Activated naive CD4-positive, alpha-beta T cell treated with anti-CD3 and anti-CD28 coated beads, Interleukin-2, amount 10 ng/mL, durations not matched to agents 7 days and 5 days (primary cell): ENCODE measurements at places on chromosomes 4 and X.
A peak's percentile ranks its signal among the peaks of the same experiment; 100 is the strongest.

GRCh38 chrX:479273-479981, 92.7 kb upstream of the PPP2R3B start:
- peak; percentile 35 for DNase-seq

DNA sequence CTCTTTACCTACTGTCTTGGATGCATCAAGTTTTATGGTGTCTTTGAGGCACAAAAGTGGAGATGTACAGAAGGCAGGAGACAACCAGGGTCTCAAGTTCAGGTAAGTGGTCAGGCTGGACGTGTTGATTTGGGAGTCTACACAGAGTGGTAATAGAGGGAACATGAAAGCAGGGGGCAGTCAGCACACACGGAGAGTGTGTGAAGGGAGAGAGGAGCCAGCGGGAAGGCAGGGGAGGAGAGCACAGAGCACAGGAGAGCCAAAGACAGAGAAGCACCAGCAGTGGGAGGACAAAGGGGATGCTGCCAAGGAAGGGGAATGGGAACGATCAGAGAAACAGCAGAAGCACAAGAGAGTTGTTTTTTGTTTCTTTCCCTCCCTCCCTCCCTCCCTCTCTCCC, 32.9 kb downstream of the TMEM150C start:
- no peak for DNase-seq

DNA sequence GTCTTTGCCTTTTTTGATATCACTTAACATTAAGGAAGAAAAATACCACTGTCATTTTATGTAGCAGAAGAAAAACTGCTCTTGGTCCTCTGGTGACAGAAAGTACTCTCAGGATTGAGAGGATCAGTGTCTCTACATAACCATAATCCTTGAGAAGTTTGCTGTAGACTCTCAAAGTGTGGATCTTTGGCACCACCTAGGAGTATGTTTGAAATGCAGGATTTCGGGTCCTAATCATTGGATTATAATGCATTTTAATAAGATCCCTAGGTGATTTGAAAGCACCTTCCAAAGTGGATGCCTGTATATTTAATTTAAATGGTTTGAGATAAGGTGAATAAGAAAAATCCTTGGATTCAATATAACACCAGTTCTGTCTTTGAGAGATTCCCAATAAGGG, 23.2 kb downstream of the MOB1B start:
- no peak for DNase-seq

- DNase-seq, result no peak
Measured at GRCh38 chrX:131792789-131793462, 230.2 kb upstream of the STK26 start.

GRCh38 chr4:15479089-15479912, 9.6 kb downstream of the CC2D2A start:
- no peak for DNase-seq

GRCh38 chrX:120308959-120309872, 2.0 kb downstream of the TMEM255A start:
- DNase-seq, result peak; percentile 81

- no peak for DNase-seq
Measured at GRCh38 chr4:1939664-1940509, 68.7 kb downstream of the NSD2 start.

- DNase-seq, result no peak
Measured at GRCh38 chr4:146522869-146523205, 1.1 kb upstream of the SLC10A7 start.

- no peak for DNase-seq
Measured at GRCh38 chrX:1307626-1308340, 28.8 kb upstream of the IL3RA start.

DNA sequence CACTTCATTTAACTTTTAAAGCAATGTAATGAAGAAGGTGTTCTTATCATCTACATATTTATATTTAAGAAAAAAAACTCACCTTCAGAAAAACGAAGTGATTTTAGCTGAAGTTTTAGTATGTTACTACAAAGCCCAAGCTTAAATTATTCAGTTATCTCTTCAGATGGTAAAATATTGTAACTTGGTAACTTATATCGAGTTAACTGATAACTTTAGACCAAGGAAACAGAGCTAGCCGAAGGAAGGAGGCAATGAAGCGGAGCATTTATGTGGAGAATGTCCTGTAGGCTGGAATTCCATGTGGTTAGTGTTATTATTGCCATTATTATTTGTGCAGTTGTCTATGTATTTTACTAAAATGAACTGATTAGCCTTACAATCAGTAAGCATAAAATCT, 1102.1 kb upstream of the LCORL start:
- no peak for DNase-seq
